Caudate nucleus (tissue), 63 donors: ENCODE measurements at places on chromosomes 4 and X.

- DNase-seq: no peak
Measured at GRCh38 chr4:18020145-18020670, 1.3 kb downstream of the LCORL start.

DNA sequence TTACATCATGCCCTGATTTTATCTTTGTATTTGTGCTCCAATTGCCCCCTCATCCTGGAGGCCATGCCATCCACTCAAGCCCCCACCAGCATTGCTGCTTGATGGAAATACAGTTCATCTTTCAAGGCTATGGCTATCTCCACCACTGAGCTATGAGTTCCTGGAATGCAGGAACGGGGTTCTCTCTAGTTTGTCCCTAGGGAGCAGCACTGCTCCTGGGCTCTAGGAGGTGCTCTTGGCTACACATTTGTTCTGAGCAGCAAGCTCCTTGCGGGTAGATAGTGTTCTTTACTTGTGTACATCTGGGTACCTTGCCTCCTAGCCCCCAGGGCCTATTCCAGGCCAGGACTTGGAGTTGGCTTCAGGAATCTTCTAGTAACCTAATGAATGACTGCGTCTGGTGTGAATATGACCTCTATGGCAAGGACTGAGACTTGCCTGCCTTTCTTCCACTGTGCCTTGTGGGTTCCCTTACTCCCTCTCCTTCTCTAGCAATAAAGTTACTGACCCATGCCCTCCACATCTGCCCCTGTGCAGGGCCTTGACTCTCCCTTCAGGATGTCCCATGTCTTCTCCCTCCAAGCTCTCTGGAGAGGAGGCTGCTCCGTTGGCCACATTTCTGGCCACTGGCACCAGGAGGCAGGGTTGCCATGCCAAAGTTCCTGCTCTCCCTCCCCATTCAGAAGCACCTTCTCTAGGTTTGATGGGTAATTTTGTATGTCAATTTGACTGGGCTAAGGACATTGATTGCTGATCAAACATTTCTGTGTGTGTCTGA is 7.6 kb downstream of the CITED1 start:
- DNase-seq: no peak

DNA sequence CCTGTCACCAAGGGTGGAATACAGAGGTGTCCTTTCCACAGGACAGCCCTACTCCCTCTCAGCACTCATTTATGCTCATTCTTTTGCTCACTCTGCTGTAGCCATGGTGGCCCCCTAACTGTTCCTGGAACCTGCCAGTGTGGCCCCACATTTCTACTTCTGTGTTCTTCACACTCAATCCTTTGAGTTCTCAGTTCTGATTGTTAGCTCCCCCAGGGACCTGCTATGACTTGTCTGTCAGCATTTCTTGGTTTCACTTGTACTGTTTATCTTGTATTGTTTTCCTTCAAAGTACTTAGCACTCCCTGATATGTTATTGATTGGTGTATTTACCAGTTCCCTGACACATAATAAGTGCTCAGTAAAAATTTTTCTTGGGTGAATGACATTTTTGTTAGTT is 14.9 kb downstream of the VBP1 start:
- no peak for DNase-seq

- no peak for DNase-seq
Measured at GRCh38 chrX:46704767-46705386, 54.0 kb downstream of the SLC9A7 start.

DNA sequence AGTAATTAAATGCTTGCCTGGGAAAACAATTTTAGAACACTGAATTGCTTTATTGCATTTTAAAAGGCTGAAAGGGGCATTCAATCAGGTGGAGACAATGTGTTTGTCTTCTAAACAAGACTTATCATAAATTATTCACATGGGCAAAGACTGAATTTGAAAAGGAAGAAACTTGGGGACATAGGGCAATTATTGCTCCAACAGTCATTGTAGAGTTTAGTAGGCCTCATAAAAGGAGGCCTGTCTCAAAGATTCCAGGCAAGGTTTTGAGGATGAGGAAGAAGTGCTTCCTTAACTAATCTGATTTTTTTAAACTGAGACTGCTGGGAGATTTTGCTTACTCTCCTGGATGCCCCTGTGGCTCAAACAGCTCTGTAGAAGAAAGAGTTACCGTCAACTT is 174.4 kb upstream of the RPS6KA3 start:
- DNase-seq: no peak

DNA sequence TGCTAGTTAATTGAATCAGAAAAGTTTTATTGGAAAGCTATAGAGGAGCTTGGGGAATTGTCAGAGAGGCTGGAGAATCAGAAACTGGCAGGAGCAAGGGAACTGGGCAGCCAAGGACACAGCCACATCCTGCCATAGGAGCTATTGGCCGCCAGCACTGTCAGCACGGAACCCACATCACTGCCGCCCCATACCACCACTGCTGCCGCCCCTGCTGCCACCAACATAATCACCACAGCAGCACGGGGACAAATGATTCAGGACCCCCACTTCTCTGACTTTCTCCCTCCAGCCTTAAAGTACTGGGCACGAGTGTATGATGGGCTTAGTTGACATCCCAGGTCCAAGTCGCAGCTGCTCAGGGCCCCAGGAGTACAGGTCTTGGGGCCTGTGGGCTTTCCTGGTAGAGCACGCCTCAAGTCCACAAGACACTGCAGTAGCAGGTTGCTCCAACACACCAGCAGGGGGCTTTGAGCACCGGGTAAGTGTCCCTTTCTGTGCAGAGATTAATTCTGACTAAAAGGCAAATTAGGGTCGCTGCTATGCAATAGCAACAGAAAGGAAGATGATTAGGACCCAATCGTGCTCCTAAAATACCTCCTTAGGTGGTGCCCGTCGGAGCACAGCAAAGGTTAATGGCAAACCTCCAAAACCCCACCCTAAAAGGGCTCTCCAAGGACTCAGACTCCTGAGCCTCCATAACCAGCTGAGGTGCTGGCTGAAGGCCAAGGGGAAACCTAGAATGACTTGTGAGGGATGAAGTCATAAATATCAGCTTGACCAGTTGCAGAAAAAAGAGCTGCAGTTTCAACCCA is 6.9 kb downstream of the PJA1 start:
- no peak for DNase-seq

DNA sequence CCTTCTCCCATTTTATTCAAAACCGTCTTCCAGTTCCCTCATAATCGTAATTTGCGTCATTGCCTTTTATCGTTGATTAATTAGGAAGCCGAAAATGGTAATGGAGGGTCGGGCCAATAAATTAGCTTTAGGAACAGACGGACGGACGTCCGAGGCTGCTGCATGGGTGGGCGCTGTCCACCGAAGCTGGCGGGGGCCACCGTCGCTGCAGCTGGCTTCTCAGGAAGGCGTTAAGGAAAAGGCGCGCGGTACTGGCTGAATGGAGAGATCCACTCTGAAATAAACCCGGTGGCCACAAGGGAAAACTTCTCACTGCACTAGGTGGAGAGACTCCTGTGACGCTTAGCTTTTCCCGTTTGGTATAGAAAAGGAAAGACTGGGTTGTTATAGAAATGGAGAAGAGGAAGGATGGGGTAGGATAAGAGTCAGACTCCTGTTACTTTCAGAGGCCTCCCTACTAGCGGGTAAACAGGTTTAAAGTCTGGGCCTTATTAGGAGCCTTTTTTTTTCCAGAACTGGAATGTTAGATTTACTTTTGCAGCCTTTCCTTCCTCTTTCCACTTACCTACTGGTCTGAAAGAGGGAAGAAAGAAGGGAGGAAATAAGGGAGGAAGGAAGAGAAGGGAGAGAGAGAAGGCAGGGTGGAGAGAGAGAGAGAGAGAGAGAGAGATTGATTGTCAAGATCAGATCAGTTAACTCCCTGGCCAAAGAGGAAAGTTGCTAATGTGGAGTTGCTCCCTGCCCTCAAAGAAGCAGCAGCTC is 11.3 kb upstream of the PRDM8 start:
- no peak for DNase-seq

GRCh38 chr4:88211473-88212252 is 53.2 kb upstream of the ABCG2 start:
- DNase-seq: no peak

DNA sequence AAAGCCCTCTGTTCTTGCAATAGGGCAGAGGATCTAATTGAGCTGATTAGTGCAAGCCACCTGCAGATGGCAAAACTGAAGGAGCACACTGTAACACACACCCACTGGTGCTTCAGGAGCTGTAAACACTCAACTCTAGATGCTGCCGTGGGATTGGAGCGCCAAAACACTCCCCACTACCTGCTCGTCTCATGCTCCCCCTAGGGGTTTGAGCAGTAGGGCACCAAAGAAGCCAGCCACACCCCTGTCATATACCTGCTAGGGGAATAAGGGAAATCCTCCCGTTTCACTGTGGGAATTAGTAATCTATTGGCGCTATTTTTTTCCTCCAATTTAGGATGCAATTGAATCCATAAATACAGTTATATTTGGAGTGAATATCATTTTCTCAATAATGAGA is 360.2 kb downstream of the GLUD2 start:
- DNase-seq: no peak

DNA sequence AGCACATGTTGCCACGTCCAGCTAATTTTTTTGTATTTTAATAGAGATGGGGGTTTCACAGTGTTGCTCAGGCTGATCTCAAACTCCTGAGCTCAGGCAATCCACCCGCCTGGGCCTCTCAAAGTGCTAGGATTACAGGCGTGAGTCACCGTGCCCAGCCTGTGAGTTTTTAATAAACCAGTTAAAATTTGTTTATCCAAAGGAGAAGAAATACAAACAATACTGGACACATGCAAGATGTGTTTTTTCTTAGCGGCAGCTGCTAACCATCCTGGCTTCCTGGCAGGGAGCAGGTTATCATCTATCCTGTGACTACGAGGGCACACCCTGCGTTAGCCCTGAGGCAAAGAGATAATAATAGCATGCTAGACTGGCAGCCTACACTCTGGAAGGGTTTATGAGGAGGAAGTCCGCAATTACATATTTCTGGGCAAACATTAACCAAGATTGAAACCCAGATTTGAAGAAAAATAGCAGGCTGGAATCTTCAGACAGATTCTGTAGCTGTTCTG is 191.4 kb downstream of the SPRY1 start:
- no peak for DNase-seq

DNA sequence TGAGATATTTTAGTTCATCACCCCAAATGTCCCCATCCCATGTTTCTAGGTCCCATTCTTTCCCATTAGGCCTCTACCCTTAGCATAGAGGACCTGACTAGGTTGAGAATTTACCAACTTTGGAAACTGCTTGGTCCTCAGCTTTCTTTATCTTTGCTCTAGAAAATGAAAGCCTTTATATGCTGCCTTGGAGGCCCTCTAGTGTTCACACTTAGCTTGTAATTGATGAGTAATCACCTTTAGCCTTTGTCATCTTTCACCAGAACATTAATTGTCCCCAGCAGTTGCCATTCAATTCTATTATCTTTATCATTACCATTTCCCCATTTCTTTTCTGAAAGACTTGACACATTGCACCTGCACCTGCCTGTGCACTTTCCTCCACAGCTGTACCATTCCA is 589.2 kb upstream of the NR3C2 start:
- DNase-seq: no peak

GRCh38 chrX:10501611-10502010 is 118.8 kb downstream of the MID1 start:
- no peak for DNase-seq

DNA sequence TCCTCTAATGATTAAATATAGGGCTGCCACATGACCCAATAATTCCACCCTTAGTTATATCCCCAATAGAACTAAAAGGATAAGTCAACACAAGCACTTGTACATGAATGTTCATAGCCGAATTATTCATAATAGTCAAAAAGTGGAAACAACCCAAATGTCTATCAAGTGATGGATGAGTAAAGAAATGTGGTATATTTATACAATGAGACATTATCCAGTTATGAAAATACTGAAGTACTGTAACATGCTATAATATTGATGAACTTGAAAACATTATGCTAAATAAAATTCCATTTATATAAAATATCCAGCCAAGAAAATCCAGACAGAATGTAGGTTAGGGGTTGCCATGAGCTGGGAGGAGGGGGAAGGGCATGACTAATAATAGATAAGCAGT is 436.7 kb upstream of the AADAT start:
- DNase-seq: no peak

DNA sequence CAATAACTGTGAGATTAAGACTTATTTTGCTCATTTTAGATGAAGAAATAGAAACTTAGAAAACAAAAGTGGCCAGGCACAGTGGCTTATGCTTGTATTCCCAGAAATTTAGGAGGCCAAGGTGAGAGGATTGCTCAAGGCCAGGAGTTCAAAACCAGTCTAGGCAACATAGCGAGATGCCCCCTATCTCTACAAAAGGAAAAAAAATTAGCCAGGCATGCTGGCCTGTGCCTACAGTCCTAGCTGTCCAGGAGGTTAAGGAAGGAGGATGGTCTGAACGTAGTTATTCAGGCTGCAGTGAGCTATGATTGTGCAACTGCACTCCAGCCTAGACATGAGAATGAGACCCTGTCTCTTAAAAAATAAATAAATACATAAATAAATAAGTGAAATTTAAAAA is 28.0 kb downstream of the APELA start:
- no peak for DNase-seq
